IMR-90 (cell line): ENCODE measurements at places on chromosomes 5 and 9. TPM values are rescaled to one million over a fixed set of nuclear protein-coding genes. Genes with fewer than 3 reads are reported as not detected.

Gene S1PR3
- total RNA-seq = 28.7 and 31.1 TPM in 2 replicates

Gene EQTN
- total RNA-seq = not detected in 2 replicates

Gene TSLP
- 0.28 and 0.54 TPM in 2 replicates for total RNA-seq

Gene KIAA0825
- total RNA-seq = 1.8 and 3.9 TPM in 2 replicates

Gene DMRT3
- total RNA-seq = not detected in 2 replicates

Gene KIF4B
- under 0.01 TPM in 2 replicates for total RNA-seq

Gene SPINK1
- not detected in 2 replicates for total RNA-seq

DNA sequence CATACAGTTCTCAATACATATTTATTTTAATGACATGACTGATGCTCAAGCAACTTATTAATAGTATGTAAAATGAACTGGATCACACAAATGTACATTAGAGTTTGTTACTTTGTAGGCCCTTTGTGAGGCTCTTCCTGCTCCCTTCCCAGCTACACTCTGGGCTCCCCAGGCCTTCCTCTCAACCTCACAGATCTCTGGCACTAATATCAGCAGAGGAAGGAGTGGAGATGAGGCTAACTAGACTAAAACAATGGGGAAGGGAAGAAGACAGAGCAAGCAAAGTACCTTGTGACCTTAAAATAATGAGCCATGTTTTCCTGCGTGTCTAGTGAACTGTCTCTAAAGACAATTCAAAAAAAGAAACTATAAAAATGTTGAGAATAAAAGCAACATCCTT lies 30.3 kb upstream of the TEK start:
- no peaks in the 10 kb centered on the region for H3K36me3 ChIP-seq
- no peak for DNase-seq
- no peak overlapping the region for H3K27ac ChIP-seq
- no peak overlapping the region for H3K4me3 ChIP-seq
- H3K27me3 ChIP-seq = no peaks in the 10 kb centered on the region

DNA sequence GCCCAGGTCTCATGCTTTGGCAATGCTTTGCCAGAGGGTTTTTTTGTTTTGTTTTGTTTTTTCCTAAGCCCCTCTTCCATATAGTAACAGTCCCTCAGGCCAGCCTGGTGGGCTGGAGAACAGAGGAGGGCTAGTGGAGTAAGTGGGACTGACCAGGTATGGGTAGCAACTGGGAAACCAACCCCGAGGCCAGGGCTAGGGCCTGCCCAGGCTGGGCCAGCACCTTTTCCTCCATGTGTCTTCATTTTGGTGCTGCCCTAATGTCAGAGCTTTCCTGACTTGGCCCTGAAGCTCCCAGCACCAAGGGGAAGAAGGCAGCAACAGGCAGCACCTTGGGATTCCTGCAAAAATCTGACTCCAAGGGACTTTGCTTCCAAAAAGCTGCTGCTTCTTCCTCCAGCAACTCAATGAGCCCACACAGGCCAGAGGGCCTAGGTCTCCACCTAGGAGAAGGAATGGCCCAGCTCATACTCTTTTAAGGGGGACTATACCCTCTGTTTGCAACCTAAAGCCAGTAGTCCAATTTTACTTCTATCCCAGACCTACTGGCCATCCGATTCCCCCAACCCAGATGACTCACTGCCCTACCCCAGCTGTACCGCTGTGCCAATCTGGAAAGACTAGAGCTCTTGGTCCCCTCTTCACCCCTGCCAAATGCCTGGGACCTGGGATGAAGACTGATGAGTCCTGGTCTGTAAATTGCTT lies 105.1 kb downstream of the PSD2 start:
- H3K4me1 ChIP-seq = no peaks in the 10 kb centered on the region; the same call in 1 of the 2 replicates
- no peak overlapping the region for H3K4me3 ChIP-seq
- DNase-seq = no peak
- H3K36me3 ChIP-seq = no peaks in the 10 kb centered on the region

GRCh38 chr9:128121924-128122808 lies 5.4 kb downstream of the PTGES2 start:
- no peak overlapping the region for H3K4me3 ChIP-seq
- H3K36me3 ChIP-seq = peaks cover 24% of the 10 kb centered on the region
- H3K4me1 ChIP-seq = peaks cover 6% of the 10 kb centered on the region; the same call in 1 of the 2 replicates
- no peaks in the 10 kb centered on the region for H3K27me3 ChIP-seq
- no peak overlapping the region for H3K27ac ChIP-seq
- no peak for DNase-seq

DNA sequence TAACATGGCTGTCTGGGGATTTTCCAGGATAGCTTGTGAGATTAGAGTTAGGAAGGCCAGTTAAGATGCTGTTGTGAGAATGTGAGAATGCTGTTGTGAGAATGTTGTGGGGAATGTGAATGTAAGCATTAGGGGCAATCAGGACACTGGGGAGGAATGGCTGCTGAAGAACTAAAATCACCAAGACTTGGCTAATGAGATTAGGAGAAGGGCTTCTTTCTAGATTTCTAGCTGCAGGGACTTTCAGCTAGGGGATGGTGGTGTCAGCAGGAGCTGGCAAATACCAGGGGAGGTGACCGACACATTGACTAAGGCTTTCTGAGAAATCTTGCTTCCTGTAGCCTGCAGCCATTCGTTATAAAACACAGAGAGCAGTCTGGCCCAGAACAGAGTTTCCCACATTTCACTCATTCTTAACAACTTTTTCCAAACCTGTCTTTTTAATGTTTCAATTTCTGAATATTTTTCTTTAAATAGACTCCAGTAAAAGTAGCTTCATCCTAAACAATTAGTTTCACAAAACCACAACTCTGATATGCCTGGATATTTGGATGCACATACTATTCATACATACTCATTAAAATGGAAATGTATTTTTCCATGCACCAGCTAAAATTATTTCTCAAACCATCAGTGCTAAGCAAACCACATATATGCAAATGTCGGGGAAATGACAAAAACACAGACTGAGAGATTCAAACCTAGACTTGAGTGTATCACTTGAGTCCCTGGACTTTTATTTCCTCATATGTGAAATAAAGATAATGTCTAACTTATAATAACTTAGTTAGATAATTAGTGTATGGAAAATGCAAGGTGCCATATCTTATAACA lies 89.3 kb upstream of the TNC start:
- DNase-seq = peak; percentile 31
- peak overlapping the region; percentile 74 for H3K27ac ChIP-seq
- peaks cover 30% of the 10 kb centered on the region for H3K4me1 ChIP-seq
- H3K36me3 ChIP-seq = no peaks in the 10 kb centered on the region

- no peak for DNase-seq
- no peak overlapping the region for H3K4me3 ChIP-seq
- no peaks in the 10 kb centered on the region for H3K4me1 ChIP-seq
- H3K27me3 ChIP-seq = no peaks in the 10 kb centered on the region
- H3K27ac ChIP-seq = no peak overlapping the region
- peaks cover 81% of the 10 kb centered on the region for H3K36me3 ChIP-seq
These were observed 41.9 kb downstream of the DYNC2I2 start for GRCh38 chr9:128614728-128615127.

- no peak overlapping the region for H3K27ac ChIP-seq
- H3K4me3 ChIP-seq = no peak overlapping the region
- H3K27me3 ChIP-seq = no peaks in the 10 kb centered on the region
These were observed 44.5 kb downstream of the FBXO10 start for GRCh38 chr9:37531699-37532098.

DNA sequence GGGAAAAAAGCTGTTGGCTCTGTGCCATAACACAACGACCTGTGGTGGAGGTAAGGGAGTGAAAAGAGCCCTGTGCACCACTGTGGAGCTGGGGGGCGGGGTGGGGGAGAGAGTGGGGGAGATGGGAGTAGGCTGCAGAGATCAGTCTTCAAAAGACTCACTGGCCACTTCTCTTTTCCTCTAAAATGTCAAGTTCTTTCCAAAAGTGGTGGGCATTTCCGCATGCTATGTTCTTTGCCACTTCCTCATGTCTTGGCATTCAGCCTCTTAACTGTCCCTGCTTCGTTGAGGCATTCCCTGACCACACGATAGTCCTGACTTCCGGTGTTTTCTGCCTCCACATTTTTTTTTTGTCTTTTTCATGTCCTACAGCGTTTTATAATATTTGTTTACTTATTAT lies 2.4 kb upstream of the PPP2R2B start:
- H3K4me1 ChIP-seq = no peaks in the 10 kb centered on the region
- no peak for DNase-seq
- no peak overlapping the region for H3K4me3 ChIP-seq
- H3K36me3 ChIP-seq = no peaks in the 10 kb centered on the region

DNA sequence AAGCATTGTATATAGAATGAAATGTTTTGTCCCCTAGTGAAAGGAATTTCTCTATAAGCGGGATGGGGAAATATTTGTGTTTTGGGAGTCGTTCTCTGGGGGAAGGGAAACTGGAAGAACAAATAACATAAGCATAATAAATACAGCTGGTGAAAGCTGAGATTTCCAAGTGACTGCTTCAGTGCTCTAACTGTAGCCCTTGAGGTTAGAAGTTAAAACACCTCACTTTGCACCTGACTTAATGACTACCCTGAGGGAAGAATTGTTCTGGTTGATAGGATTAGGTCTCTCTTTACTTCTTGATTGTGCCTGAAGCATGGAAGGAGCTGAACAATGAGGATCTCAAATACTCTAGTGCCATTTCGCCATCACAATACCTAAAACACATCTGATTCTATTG lies 307.4 kb downstream of the MAN2A1 start:
- H3K4me3 ChIP-seq = no peak overlapping the region
- no peaks in the 10 kb centered on the region for H3K4me1 ChIP-seq
- no peaks in the 10 kb centered on the region for H3K27me3 ChIP-seq
- no peak for DNase-seq
- no peak overlapping the region for H3K27ac ChIP-seq

DNA sequence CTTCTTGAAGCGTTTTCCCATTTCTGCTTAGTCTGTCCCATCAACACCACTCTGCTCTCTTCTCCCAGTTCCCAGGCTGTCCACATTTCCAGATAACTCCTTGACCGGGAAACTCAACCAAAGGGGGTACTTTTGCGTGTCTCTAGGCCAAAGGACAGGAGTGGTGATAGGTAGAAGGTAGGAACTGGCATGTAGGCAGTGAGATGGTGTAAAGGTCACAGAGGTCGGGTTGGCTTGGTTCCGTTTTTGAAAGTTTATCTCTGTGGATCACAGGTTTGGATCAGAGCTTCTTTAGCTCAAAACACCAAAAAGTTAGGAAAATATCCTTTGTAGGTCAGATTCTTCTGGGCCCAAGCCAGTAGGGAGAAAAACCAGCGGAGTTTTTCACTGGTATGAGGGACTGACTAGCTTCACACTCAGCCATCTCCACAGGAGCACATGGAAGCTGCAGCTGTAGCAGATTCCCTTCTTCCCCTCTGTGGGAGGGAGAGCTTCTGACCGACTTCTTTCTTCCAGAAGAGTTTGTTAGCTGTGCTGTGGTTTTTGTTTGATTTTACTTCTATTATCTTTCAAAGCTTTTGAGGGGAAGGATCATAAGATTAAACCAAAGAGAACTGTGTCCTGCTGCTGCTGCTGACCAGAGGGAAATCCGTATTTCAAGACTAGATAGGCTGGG lies 98.4 kb upstream of the DMRT1 start:
- H3K27me3 ChIP-seq = no peaks in the 10 kb centered on the region
- peaks cover 52% of the 10 kb centered on the region for H3K36me3 ChIP-seq
- no peak overlapping the region for H3K27ac ChIP-seq
- no peak for DNase-seq
- H3K4me3 ChIP-seq = no peak overlapping the region
- peaks cover 12% of the 10 kb centered on the region for H3K4me1 ChIP-seq

DNA sequence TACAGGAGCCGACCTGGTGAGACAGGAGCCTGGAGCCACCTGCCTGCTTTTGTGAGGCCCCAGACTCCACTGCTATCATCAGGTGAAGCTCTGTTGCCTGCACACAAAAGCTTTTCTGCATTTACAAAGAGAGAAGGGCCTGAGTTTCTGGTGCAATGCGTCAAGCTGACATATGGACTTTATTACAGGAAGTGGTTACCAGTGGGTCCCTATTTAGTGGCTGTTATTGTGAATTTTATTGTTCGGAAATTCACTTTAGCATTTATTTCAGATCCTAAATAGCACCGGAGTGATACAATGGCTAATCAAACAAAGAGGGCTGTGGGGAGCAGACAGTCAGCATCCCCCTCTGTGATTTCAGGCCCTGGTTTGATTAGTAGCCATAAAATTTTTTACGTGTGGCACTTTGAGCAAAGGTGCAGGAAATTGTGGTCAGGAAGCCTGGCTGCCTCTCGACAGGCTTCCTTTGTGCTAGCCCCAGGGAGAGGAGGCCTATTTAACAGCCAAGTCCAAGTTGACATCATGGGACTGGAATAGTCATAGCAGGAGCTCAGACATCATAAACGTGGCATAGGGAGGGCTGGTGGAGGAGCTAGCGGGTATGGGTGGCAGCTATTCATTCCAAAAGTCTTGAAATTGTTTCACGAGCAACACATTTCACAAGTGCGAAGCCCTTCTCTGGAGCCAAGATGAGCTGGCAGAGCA lies 8.4 kb downstream of the TGFBI start:
- H3K4me1 ChIP-seq = peaks cover 19% of the 10 kb centered on the region
- no peaks in the 10 kb centered on the region for H3K27me3 ChIP-seq
- no peak overlapping the region for H3K4me3 ChIP-seq
- peaks cover 88% of the 10 kb centered on the region for H3K36me3 ChIP-seq

DNA sequence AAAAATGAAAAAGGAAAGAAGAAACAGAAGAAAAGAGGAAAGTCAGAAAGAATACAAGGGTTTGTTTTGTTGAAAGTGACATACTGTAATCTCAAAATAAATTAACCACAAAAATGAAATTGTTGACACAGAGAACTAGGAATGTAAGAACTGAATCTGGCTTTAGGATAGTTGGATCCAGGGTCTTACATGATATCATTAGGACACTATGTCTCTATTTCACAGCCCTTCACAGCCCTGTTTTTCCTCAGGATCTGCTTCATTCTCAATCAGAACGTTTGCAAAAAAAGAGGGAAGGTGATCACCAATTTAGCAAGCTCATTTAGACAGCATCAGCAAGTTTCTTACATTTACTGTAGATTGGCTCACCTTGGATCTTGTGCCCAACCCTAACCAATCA lies 188.5 kb upstream of the NREP start:
- no peak overlapping the region for H3K4me3 ChIP-seq
- peaks cover 6% of the 10 kb centered on the region; the same call in 1 of the 2 replicates for H3K4me1 ChIP-seq
- peak; percentile 55 for DNase-seq
- no peak overlapping the region for H3K27ac ChIP-seq

- no peak overlapping the region for H3K4me3 ChIP-seq
- no peak for DNase-seq
- no peaks in the 10 kb centered on the region for H3K36me3 ChIP-seq
- H3K4me1 ChIP-seq = peaks cover 13% of the 10 kb centered on the region
These were observed 153.7 kb downstream of the ADAMTS12 start for GRCh38 chr5:33738097-33738496.
